ENCODE measurements at places on chromosomes 16 and 17.

DNA sequence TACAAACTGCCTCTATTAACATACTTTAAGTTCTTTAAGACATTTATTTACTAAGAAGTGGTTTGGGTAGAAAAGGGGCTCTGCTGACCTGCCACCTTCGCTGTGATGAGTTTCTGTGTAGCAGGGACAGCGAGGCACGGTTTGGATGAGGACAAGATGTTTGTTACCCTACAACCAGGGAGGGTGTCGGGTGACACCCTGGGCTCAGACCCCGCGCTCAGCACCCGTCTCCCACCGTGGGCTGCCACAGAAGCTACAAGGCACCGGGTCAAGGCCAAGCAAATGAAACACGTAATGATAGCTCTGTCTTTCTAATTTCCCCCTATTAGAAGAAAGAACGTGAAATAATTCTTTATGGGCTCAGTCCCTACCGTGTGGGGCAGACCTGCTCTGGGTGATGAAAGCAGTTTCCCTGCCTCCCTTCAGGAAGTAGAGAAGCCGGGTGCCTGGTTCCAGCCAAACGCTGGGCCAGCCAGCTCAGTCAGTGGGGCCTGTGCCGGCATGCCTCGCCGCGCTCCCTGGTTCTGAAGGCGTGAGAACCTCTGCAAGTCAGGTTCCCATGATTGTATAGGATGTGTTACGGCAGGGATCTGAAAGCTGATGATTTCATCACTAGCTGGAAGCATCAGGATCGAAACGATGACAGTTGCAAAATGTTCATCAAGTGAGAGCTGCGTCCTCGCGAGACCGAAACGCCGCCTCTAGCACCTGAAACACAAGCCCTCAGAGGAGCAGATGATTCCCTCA, 3.9 kb downstream of the ZNF750 start:
- DNase-seq: no peak

- no peak for DNase-seq
Measured at GRCh38 chr17:16878084-16878483, 93.8 kb downstream of the TNFRSF13B start.

DNA sequence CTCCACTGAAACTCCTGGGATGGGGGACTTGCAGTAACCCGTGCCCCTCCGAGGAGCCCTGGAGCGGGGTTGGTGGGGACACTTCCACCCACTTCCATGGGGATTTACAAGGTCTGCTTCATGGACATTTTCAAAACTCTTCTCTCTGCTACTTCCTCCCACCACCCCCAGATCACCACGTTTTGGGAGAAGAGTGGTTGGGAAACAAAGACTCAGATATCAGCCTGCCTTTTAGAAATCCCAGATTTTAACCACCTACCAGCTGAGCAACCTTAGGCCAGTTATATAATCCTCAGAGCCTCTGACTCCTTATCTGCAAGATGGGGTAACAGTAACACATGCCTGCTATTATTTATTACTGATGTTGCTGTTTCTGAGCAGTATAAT, 184.8 kb downstream of the CCDC182 start:
- DNase-seq: no peak

DNA sequence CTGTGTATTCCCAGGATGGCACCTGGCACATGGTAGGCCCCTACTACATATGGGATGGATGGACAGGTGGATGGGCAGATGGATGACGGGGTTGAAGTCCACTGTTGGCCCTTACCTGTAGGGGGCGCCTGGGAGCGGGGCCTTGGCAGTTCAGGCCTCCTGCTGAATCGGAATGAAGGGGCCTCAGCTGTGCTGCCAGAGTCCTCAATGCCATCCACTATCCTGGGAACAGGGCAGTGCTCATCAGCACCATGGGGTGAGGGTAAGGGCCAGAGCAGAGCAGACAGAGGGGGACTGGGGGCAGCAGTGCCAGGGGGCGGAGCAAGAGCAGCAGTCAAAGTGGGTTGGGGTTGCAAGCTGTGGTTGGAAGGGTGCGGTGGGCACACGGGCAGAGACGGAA, 8.3 kb upstream of the RAB5C start:
- no peak for DNase-seq

DNA sequence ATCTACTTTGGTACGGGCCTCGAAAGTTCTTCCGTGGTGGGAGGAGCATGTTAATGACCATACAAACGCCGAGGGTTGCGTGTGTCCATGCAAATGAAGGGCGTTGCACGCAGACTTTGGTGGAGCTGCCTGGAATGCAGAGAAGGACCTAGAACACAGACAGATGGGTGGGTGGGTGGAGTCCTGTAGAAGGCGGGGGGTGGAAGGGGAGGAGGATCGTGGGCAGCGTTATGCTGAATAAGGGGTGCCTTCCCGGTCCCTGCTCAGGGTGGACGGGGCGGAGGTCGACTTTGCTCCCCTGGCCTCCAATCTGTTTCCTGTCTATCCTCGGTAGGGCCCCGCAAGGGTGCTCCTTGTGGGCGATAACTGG, 795 bp upstream of the PAQR4 start:
- no peak for DNase-seq

DNA sequence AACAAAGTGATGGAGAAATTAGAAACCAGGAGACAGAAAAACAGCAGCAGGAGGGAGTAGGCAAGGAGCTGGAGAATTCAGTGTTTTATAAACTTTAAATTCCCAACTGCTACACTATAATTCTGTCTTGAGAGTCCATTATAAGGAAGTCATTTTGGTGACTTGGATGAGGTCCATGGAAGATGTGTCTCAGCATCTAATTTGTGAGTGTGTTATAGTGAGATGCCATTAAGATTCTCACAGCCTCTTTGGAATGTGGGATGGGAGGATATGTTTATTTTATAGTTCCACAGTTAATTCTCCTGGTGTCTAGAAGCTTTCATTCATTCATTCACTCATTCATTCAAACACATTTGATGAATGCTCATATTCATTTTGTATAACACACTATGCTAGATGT, 206.0 kb upstream of the MYOCD start:
- no peak for DNase-seq

DNA sequence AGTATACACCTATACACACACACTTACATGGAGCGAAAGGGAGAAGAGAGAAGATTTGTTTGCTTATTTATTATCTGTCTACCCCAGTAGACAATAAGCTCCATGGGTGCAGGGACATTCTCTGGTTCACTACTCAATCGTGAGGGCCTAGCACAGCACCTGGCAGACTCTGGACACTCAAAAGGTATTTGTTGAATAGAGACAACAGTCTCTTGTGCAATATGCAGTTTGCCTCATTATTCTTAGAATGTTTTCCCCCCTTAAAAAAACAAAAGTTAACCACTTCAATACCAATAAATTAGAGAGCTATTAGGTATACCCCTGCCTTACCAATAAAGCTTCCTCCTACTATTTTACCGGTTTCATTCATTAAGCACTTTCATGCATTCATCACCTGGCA, 2.0 kb downstream of the AKAP10 start:
- DNase-seq: no peak

GRCh38 chr16:76705892-76706291, 428.7 kb downstream of the CNTNAP4 start:
- DNase-seq: no peak

GRCh38 chr17:78647032-78647431, 69.8 kb upstream of the DNAH17 start:
- DNase-seq: no peak

- DNase-seq: no peak
Measured at GRCh38 chr17:21161498-21162393, 35.0 kb downstream of the DHRS7B start.

- no peak for DNase-seq
Measured at GRCh38 chr16:53664724-53665345, 38.8 kb downstream of the RPGRIP1L start.

GRCh38 chr17:60094754-60095153, 16.0 kb upstream of the HEATR6 start:
- DNase-seq: no peak

- peak; percentile 16 for DNase-seq
Measured at GRCh38 chr17:82283208-82283749, 9.8 kb upstream of the CSNK1D start.

DNA sequence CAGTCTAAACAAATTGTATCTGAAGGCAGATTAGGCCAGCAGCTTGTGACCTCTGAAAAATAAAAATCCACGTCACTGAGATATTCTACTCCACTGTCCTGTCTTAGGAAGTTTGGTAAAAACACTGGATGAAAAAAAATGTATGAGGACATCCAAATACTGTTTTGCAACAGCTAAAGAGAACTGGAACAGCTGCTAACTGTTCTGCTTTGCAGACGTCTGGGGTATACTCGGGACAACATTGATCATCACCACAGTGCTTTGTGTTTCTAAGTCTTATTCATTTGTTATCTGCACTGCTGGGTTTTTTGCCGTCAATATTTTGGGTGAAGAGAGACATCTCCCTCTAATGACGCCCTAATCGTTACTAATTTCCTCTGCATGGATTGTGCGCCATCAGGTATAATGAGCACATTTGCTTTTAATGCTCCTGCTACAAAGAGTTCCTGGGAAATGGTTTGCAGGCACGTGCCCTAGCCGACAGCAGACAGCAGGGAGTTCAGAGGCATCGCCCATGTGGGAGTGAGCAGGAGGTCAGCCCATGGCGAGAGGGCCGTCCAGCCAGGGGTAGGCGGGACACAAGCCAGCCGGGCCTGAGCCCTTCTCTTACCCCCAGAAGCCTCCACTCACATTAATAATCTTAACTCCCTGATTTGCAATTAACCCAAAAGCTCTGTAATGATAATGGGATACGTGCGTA, 87.0 kb downstream of the CBLN1 start:
- DNase-seq: no peak

- no peak for DNase-seq
Measured at GRCh38 chr17:8522577-8522976, 86.9 kb downstream of the NDEL1 start.

DNA sequence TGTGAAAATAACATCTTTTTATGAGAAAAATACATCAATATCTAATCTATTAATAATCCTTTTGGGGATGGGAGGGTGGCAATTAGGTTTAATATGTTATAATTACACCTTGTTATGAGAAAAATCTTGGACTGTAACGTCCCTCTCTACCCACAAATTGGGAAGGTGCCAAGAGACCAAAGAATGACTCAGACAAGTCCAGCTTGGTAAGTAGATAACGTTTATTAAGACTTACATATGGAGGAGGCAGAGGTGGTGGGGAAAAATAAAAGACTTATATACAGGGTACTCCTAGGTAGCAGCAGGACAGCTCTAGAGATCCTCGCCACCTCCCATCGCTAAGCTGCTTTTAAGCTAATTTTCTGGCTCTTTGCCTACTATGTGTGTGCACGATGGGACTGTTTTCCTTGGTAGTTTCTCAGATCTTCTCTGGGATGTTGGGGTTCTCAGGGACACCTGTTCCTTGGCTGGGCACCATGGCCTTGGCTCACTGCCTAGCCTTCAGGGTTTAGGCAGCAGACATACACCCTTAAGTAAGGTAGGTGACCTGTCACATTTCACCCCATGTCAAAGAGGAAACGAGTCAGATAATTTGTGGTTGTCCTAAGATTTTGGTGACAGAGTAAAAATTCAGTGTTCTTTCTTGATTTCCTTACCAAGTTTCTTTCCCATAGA, 31.5 kb downstream of the RBL2 start:
- DNase-seq: peak; percentile 2

DNA sequence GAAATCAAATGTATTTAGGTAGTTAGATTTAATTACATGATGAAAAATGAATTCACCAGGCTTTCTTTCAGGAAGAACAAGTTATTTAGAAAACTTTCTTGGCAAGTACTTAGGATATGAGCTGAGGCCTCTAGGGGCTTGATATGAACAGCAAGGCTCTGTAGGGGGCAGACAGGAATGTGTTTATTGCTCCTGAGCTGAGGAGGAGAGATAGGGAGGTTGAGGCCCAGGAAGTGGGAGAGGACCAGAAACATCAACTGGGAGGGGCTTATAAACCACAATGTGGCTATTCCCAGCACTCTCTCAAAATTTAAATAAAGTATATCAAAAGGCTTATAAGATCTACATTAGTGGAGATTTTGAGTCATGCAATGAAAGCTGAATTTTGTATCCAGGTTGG, 154.0 kb upstream of the MAF start:
- DNase-seq: no peak

- DNase-seq: no peak
Measured at GRCh38 chr16:4298761-4299522, 16.9 kb upstream of the GLIS2 start.

GRCh38 chr17:14866266-14866665, 398.9 kb downstream of the PMP22 start:
- no peak for DNase-seq

DNA sequence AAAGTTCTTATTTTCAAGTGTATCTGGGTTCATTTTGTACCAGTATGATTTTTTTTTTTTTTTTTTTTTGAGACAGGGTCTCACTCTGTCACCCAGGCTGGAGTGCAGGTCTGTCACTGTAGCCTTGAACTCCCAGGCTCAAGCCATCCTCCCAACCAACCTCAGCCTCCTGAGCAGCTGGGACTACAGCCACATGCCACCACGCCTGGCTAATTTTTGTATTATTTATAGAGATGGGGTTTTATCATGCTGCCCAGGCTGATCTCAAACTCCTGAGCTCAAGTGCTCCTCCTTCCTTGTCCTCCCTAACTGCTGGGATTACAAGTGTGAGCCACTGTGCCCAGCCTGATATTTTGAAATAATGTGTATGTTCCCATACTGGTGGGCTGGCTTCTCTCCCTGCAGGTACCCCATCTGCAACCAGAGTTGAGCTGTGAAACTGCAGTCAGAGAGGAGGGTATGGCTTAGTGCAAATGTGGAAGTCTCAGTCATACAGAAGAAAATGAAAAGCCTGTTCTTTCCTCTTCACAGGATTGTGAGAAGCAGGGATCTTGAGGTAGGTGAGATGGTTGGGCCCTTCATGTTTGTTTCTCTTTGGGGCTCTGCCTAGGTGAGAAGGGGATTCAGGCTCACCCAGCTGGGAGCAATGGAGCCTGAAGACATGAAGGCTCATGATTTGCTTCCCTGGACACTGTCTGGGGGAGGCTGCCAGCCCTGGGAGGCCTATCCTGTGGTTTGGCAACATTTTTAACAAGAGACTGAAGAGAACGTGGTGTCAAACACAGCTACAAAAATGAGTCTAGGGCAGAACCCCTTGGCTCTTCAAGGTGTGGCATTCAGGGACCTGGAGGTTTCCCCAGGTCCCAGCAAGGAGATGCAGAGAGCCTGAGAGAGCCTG, 41.3 kb upstream of the SIAH1 start:
- no peak for DNase-seq

DNA sequence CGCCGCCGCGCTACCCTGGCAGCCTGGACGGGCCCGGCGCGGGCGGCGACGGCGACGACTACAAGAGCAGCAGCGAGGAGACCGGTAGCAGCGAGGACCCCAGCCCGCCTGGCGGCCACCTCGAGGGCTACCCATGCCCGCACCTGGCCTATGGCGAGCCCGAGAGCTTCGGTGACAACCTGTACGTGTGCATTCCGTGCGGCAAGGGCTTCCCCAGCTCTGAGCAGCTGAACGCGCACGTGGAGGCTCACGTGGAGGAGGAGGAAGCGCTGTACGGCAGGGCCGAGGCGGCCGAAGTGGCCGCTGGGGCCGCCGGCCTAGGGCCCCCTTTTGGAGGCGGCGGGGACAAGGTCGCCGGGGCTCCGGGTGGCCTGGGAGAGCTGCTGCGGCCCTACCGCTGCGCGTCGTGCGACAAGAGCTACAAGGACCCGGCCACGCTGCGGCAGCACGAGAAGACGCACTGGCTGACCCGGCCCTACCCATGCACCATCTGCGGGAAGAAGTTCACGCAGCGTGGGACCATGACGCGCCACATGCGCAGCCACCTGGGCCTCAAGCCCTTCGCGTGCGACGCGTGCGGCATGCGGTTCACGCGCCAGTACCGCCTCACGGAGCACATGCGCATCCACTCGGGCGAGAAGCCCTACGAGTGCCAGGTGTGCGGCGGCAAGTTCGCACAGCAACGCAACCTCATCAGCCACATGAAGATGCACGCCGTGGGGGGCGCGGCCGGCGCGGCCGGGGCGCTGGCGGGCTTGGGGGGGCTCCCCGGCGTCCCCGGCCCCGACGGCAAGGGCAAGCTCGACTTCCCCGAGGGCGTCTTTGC, 3.1 kb downstream of the HIC1 start:
- no peak for DNase-seq
